ENCODE measurements at places on chromosomes 11 and 22.

DNA sequence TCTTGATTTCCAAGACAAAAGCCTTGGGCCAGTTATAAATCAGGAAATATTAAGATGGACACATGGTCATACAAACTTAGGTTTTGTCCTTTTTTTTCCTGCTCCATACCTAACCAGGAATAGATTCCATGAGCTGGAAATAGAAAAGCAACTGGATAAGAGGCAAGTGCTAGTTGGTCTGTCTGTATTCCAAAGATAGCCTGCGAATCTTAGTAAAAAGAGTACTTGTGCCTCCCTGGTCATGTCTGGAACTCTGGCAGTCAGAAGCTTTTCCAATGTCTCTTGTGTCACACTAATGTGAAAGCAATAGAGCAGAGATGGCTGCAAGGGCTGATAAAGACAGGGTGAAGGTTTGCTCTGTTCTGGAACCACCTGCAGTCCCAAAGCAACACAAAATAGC, 590.2 kb upstream of the ANO5 start:
- no peak for DNase-seq

GRCh38 chr11:103676413-103676812, 360.0 kb upstream of the DDI1 start:
- no peak for DNase-seq

DNA sequence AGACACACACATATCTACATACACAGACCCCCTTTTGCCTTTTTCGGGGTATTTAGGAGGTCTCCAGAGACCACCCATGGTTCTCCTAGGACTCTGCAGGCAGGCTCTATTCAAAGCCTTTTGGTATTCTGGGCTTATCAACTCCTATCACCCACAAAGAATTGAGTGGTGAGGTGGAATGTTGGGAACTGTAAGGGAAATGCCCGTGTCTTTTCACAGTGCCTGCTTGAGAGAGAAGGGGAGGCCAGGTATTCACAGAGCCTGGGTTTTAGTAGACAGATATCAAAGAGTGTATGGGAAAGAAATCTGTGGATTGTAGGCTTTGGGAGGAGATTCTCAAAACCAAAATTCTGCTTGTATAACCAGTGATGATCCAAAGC, 44.0 kb upstream of the CSNK2A3 start:
- DNase-seq, result no peak

GRCh38 chr22:24952837-24953383, 394 bp downstream of the KIAA1671 start:
- DNase-seq, result no peak

- DNase-seq, result no peak
Measured at GRCh38 chr11:16909359-16910035, 104.7 kb downstream of the PLEKHA7 start.

DNA sequence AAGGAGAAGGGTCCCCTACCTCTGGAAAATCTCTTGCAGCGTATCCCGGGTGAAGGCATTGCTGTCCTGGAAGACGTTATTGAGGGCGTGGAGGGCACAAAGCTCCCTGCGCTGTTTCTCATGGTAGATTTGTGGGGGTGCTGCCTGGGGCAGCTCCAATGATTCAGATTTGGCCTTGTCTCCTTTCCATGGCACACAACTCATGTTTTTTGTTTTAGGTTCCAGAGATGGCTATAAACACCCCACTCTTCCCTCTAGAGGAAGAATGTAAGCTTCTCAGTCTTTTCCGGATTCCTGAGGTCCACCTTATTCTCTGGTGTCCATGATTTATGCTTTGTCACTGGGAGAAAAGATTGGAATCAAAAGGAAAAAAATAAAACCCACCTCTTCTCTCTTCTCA, 959 bp downstream of the JOSD1 start:
- DNase-seq, result no peak

- no peak for DNase-seq
Measured at GRCh38 chr22:25853501-25854284, 111.7 kb downstream of the MYO18B start.

DNA sequence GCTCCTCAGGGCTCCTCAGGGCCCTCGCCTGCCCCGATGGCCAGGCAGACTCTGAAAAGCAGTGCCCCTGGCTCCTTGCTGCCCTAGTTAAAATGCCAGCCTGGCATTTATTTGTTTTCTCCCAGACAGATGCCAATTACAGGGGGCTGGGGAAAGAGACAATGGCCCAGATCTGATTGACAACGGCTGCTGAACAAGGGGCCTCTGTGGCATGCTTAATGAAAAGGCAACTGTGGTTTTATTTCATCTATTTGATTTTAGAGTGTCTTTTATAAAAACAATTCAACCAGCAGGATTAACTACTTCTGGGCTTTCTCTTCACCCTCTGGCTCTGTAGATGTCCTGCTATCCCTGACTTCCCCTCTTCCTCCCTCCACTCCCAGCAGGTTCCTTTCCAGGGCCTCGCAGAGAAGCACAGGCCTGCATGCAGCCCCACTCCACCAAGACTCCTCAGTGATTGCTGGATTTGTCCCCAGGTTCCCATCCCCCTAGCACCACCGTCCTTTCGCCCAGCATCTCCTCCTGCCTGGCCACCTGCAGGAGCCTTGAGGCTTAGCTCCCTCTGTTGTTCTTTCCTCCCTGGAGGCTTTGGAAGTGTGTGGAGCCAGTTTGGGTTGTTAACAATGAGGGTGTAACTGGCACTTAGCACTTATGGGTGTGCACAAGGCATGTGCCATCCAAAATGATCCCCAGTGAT, 171.1 kb downstream of the TENM4 start:
- DNase-seq, result no peak

DNA sequence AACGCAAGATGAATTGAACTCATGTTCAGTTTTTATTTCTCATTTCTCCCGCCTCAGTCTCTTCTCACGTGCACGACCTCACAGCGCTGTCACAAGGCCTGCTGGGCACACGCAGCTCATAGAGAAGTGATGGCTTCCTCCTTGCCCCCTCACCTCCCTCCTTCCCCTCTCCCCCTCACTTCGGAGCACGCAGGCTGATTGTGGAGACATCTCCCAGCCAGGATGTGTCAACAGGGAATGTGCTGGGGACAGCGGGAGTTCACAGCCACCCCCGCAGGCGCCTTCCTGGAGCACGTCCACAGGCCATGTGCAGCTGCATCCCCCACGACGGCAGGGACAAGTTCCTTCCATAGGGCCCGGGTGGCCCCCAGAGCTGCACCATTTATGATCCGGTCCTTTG, 29.1 kb upstream of the KRTAP5-6 start:
- DNase-seq, result no peak

DNA sequence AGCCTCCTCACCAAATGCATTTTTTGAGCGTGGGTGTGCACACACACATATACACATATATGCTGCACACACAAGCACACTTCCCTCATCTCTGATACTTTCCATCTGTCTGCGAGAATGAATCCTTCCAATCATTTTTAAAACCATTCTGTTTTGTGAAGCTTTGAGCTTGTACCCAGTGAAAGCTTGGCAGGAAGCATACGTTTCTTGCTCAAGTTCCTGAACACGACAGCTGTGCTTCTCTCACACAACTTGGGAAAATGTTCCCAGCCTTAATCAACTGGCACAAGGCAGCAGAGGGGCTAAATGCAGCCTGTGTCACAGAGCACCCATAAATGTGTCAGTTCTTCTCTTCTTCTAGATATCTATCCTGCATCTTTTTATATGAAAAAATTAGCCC, 524.0 kb upstream of the KIRREL3 start:
- no peak for DNase-seq

DNA sequence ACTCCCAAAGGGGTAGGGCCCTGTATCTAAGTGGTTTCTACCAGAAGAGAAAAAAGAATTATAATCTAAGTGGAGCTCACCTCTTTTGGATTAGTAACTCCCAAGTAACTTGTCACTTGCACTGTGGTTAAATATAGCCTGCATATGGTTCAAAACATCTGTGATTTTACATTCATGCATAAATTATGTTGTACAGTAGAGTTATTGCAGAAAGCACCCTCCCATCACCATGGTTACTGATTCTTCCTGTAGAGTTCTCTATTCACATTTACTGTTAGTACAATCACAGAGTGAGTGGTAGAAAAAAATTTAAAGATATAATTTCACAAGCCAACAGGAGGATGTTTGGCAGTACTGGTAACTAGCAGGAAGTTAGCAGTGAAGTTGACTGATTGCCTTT, 80.4 kb downstream of the LRRC4C start:
- no peak for DNase-seq

GRCh38 chr11:115522302-115522701, 18.1 kb upstream of the CADM1 start:
- no peak for DNase-seq

DNA sequence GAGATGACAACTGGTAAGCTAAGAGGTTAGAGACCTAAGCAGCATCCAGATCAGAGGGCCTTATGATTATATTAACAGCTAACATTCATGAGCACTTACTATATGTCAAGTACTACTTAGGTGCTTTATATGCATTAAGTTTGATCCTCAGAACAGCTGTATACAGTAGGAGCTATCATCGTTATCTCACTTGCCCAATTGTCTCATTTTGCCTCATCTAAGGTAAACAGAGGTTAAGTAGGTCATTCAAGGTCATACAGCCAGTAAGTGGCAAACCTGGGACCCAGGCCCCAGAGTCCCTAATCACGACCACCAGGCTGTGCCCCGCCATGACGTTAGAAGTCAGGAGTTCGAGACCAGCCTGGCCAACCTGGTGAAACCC, 4.6 kb upstream of the POLR3H start:
- DNase-seq, result no peak

DNA sequence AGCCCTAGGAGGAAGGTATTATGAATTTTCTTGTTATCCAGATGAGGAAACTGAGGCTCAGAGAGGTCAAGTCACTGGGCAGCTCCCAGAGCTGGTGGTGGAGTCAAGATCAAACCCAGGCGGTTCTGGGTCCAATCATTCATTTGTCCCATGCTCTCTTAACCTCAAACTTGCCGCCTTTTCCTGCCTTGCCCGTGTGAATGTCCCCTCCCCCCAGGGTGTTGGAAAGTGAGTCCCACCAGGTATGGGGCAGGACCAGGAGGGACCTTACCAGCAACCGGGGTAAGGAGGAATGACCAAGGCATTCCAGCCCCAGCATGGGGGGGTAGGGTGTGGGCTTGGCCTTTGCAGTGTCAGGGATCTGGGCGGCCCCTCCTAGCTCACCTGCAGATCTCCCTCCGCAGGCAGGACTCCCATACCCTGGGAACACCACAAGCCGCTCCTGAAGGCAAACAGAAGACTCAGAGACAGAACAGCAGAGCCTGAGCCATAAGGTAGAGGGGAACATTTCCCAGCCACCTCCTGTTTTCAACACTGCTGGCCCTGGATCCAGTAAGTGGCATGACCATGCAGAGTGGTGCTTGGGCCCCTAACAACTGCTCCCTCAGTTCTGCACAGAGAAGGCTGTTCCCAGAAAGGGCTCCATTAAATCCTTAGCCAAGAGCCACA, 41.2 kb upstream of the SYT7 start:
- DNase-seq, result no peak

DNA sequence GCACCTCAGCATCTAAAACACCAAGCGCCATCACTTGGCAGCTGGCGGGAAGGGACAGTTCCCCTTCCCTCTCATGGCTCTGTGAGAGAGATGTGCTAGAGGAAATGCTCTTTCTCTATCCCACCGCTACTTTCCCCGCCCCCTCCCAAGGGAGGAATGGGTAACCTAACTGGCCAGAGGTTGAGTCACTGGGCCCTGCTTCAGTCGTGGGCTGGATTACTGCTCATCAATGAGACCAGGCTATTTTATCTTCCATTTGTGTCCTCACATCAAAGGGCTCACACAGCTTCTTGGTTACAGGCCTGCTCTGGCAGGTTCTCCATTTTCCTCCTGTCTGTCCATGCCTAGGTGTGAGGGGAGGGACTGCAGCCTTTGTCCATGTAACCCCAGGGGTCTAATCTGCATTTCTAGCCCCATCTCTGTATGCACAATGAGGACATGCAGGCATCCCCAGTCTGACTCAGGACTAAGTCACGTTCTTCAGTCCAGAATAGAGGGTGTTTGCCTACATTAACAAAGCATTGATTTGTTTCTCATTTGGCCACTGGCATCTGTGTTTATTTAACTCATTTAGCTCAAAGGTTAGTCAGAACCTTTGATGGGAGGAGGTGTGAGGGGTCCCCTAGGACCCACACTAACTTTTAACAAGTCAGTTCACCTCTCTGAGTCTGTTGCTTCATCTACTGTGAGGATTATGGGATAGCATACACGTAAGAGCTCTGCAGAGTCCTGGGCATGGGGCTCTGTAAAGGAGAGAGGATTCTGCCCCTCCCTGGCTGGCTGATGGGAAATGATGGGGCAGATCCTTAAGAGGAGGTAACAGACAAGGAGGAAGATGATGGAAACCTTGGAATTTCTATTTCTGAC, 99.1 kb downstream of the XRRA1 start:
- no peak for DNase-seq

- DNase-seq, result no peak
Measured at GRCh38 chr22:18024956-18025720, 777 bp upstream of the MICAL3 start.

GRCh38 chr11:63683133-63683991, 2.1 kb downstream of the RTN3 start:
- DNase-seq, result no peak

DNA sequence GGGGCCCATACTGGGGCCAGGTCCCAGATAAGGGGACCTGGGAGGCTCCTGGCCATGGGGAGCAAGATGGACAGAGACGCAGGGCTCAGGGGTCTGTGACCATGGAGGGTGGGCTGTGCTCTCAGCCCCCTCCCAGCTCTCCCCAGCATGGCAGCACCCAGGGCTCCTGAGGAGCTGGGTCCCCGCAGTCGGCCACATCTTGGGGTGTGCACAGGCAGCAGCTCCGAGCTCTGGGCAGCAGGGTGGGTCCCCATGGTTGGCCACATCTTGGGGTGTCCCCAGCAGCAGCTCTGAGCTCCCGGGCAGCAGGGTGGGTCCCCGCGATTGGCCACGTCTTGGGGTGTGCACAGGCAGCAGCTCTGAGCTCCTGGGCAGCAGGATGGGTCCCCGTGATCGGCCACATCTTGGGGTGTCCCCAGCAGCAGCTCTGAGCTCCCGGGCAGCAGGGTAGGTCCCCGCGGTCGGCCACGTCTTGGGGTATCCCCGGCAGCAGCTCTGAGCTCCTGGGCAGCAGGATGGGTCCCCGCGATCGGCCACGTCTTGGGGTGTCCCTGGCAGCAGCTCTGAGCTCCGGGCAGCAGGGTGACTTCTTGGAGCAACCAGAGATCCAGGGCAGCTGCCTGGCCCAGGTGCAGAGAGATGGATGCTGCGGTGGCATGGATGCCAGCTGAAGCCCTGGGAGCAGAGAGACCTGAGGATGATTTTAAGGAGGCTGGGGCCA, 18.3 kb upstream of the MUC5B start:
- no peak for DNase-seq

GRCh38 chr11:69978841-69979614, 99.1 kb upstream of the ANO1 start:
- DNase-seq, result no peak

DNA sequence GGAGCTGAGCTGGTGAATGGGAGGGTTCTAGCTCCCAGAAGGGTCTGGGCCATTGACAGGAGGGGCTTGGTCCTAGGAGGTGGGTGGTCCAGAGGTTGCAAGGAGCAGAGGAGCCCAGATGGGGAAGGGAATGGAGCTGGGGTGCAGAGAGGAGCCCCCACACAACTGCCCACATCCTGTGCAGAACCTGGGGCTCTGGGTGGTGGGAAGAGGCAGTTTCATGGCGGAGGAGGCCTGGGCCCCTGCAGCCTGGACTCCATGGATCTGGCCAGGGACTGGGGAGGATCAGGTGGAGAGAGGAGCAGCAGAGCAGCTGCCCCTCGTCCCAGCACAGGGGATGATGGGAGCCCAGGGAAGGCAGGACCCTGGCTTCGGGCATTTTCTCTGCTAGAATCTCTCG, 963 bp upstream of the ADORA2A start:
- DNase-seq, result no peak

GRCh38 chr11:15888556-15889345, 467.6 kb downstream of the SOX6 start:
- DNase-seq, result no peak
